GM20000 (cell line): ENCODE measurements at places on chromosomes 4 and X.

- DNase-seq: peak; percentile 2
Measured at GRCh38 chrX:115889121-115889890, 281.2 kb upstream of the AGTR2 start.

GRCh38 chr4:79854856-79855502 lies 218.1 kb downstream of the ANTXR2 start:
- DNase-seq: no peak

- DNase-seq: no peak
Measured at GRCh38 chr4:182400790-182401189, 157.6 kb downstream of the TENM3 start.

- DNase-seq: no peak
Measured at GRCh38 chr4:141486375-141486997, 149.9 kb upstream of the IL15 start.

DNA sequence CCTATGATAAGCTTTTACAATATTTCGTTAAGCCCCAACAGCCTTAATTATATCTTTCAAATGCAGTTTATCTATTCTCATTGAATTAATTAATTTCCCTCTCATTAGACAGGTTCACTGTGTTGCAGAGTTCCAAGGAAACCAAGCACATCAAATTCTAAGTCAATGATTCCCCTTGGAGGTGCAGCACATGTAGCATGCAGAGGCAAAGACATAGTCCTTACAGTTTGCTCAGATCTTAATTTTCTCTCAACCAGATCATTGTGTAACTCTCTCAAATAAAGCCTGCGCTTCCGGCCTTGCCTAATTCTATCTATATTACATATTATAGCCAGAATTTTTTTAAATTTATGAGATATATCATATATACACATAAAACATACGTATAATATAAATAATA lies 205.4 kb downstream of the GRIA2 start:
- no peak for DNase-seq

- DNase-seq: no peak
Measured at GRCh38 chrX:18210470-18210869, 10.2 kb downstream of the BEND2 start.

GRCh38 chrX:152640034-152640818 lies 2.5 kb downstream of the GABRQ start:
- no peak for DNase-seq

DNA sequence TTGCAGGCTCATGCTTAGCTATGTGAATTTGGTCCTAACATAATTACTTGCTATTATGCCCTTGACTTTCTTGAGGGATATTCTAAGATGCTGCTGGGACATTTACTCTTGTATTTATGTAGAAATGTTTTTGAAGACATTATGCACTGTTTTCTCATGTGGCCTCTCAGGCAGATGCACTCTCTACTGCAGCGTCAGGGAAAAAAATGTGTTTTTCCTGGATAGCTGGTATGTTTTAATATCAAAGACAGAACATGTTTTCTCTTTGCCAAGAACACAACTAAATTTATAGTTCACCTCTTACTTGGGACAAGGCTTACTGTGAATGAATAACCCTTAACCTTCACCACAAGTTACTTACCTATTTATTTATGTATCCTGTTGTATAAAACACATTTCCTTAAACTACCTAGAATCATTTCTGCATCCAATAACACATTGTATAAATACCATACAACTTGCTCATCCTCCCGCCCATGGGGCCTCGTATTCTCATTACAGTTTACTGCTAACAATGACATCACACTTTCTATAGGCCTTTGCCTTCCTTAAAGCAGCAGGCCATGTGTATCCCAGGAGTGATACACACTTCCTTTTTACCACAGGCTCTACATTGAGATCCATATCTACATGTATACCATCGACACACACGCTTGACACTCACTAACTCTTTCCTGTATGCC lies 178.7 kb downstream of the SLIT2 start:
- DNase-seq: no peak

GRCh38 chrX:115690511-115691216 lies 129.7 kb downstream of the PLS3 start:
- DNase-seq: peak; percentile 29

GRCh38 chr4:16270454-16271328 lies 44.4 kb upstream of the TAPT1 start:
- DNase-seq: no peak

- DNase-seq: no peak
Measured at GRCh38 chrX:131831185-131831520, 191.9 kb upstream of the STK26 start.

- DNase-seq: no peak
Measured at GRCh38 chr4:33386764-33387163, 2666.6 kb downstream of the PCDH7 start.

- DNase-seq: no peak
Measured at GRCh38 chr4:40575846-40576245, 53.8 kb downstream of the RBM47 start.

DNA sequence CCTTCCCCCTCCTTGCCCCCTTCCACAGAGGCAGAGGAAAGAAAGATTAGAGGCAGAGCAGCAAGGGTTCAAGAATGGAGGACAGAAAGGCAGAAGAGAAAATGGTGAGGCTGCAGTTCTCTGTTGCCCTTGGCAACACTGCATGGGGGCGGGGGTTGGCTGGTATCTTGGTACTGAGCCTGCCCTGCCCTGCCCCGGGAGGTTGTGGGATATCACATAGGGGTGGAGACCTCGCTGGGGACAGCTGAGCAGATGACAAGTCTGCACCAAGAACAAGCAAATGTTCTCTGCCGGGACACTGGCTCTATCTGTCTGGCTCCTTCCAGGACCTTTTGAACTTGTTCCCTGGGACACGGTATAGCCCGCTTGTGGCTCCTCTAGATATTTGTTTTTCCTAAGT lies 39.8 kb downstream of the NHS start:
- no peak for DNase-seq

DNA sequence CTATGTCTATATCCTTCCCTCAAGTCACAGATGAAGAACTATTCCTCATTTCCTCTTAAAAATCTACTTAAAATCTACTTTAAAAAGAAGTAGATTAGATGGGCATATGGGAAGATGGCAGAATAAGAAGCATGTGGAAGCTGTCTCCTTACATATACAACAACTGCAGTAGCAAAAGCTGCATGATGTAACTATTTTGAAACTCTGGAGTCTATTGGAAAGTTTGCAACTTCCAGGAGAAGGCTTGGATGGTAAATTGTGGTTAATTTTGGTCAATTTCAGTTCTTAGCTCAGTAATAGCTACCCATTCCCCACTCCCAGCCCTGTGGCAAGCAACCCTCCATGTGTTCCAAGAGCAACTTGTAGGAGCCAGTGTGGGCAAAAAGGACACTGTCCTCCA lies 36.9 kb downstream of the MORC4 start:
- no peak for DNase-seq

DNA sequence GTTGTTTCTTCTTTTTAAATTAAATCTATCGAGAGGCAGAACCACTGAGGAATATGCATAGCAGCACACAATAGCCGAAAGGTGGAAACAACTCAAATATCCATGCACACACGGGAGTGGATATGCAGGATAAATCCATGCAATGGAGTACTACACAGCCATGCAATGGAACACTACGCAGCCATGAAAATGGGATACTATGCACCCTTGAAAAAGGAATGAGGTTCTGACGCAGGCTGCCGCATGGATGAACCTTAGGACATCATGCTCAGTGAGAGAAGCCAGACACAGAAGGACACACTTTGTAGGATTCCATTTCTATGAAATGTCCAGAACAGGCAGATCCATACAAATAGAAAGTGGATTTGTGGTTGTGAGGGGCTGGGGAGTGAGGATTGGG lies 18.4 kb upstream of the P2RY8 start:
- DNase-seq: no peak

DNA sequence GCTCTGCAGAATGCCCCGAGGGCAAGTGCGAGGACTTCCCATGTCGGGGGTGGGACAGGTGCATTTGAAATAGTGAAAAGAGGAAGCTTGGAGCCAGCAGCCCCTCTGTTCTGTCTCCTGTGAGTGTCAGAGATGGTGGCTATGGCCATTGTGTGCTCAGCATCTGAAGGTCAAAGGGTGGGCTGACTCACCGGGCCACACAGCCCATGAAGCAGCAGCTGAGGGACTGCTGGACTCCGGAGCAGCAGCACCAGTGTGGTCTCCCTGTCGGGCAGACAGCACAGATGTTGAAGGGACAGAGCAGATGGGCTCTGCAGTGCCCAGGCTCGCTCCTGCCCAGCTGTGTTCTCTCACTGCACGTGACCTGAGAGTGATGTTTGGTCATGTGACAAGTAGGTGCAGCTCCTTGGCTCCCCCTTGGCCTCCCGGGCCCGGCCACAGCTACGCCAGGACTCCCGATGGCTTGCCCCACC lies 53.5 kb downstream of the TBC1D14 start:
- DNase-seq: no peak

- peak; percentile 81 for DNase-seq
Measured at GRCh38 chr4:38160487-38161207, 200.4 kb downstream of the PTTG2 start.

DNA sequence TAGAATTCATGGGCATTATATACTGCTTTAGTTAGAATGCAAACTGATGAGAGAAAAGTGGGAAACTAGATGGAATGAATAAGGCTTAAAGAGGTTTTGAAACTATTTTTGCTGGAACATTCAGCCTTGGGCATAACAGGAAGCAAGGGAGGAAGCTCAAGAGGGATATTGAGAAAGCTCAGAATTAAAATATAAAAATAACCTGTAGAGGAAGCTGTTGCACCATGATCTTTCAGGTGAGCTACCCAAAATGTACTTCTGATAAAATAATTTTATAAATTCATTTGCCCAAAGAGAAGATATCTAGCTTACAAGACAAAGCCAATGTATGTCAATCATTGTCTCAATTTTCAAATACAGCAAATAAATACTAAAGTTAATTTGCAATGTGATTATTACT lies 11.3 kb downstream of the GC start:
- DNase-seq: no peak

- DNase-seq: no peak
Measured at GRCh38 chr4:179804440-179804839, 2362.2 kb upstream of the AGA start.

DNA sequence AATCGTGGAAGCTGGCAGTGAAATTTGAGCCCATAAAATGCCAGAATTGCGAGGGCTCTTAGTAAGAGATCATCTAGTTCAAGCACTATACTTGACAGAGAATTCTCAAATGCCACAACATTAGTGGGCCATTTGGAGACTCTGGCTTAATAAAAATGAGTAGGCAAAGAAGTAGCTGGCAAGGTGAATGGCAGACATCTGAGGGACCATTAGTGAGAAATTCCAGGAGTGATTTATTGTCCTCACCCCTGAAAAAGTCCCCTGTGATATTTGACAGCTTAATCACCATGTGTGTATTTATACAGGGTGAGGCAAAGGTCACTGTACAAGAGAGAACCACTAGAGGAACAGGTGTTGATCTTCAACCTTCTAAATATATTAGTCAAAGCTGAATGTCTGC lies 207.5 kb downstream of the CHRDL1 start:
- no peak for DNase-seq

- no peak for DNase-seq
Measured at GRCh38 chr4:54103190-54103574, 3.2 kb downstream of the GSX2 start.

- no peak for DNase-seq
Measured at GRCh38 chr4:186765138-186765537, 41.5 kb upstream of the FAT1 start.

DNA sequence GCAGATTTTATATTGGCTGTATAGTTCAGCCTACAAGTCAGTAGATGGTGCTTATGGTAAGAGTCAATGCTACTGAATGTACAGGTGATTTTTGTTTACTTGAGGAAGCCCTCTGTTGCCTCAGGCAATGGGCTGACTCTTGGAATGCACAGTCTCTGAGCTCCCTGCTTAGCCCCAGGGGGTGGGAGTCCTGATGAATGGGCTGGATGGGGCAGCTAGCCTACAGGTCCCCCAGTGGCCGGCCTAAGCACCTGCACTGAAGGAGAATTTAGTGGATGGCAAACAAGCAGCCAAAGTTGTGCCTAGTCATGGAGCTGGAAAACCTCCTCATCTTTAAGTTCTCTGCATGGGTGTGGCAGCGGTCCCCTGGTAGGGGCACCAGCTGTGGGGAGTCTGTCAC lies 101.8 kb upstream of the CXorf51B start:
- no peak for DNase-seq

- DNase-seq: no peak
Measured at GRCh38 chr4:152700151-152700550, 20.4 kb upstream of the TMEM154 start.

- no peak for DNase-seq
Measured at GRCh38 chr4:46254788-46255187, 130.9 kb upstream of the GABRG1 start.

GRCh38 chrX:149493567-149494562 lies 11.2 kb downstream of the IDS start:
- no peak for DNase-seq

DNA sequence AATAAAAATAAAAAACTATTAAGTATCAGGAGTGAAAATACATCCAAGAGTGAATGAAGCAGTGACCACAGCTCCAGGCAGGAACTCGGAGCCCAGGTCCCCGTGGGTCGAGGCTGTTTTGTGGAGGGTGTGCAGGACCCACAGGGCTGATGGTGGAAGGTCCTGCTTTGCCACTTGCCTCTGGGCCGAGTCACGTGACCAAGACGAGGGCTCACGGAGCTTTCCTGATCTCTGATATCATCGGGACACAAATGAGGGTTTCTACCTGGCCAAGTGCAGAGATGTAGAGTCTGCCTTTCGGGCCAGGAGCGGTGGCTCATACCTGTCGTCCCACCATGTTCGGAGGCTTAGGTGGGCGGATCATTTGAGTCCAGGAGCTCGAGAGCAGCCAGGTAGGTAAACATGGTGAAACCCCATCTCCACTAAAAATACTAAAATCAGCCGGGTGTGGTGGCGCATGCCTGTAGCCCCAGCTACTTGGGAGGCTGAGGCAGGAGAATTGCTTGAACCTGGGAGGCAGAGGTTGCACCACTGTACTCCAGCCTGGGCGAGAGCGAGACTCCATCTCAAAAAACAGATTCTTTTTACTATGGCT lies 7.2 kb downstream of the SLC25A6 start:
- DNase-seq: no peak

DNA sequence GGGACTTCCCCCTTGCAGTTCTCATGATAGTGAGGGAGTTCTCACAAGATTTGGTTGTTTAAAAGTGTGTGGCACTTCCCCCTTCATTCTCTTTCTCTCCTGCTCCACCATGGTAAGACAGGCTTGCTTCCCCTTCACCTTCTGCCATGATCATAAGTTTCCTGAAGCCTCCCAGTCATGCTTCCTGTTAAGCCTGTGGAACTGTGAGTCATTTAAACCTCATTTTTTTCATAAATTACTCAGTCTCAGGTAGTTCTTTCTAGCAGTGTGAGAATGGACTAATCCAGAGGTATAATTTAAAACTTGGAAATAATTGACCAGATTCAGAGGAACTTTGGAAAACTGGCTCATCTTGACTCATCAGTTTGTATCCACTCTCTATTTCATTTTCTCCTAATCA lies 129.0 kb downstream of the TMEM47 start:
- no peak for DNase-seq

- DNase-seq: peak; percentile 34
Measured at GRCh38 chr4:158809611-158810486, 41.0 kb downstream of the FNIP2 start.

DNA sequence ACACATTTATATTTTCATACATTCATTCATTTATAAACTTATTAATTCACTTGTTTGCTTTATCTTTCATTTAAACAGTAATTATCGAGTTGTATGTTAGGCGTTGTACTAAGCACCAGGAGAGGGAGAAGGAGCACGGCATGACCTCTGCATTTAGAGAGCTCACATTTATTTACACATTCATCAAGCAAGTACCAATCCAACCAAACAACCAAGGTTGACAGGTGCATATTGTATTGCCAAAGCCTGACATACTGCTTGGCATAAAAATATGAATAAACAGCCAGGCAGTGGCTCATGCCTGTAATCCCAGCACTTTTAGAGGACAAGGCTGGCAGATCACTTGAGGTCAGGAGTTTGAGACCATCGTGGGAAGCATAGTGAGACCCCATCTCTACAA lies 37.0 kb upstream of the CLNK start:
- no peak for DNase-seq
